ENCODE measurements at places on chromosomes 13 and 19.

DNA sequence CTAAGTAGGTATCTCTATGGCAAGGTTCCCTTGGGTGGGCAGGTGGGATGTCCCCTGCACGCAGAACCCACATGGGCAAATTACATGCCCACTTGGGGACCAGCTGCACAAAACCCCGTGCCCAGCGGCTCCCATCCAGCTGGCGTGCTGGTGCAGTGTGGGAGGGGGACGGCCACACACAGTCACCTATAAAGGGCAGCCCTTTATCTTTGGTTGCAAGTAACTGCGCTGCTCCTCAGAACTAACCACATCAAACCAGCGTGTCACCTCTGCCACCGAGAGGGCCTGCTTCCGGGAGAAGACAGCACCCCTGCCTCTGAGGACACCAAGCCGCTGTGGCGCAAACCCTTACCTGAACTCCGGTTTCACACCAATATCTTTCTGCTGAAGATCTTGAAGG is 32.2 kb downstream of the ANKRD27 start:
- DNase-seq, result no peak

- no peak for DNase-seq
Measured at GRCh38 chr13:44848920-44849676, 140.2 kb downstream of the NUFIP1 start.

DNA sequence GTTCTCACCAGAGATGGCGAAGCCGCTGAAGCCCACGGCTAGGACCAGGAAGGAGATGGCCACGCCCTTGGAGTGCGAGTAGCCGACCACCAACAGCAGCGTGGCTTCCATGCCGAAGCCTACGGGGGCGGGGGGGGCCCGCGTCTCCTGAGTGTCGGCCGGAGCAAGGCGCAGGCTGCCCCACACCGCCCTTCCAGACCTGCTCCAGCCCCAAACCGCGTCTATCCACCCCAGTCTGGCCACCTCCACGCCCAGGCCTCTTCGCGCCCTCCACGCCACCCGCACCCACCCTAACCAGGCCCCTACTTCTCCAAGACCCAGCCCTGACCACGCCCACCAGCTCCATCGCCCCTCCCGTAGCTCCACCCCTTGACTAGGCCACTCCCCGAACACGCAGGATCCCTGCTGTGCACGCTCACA is 6.2 kb downstream of the GFY start:
- no peak for DNase-seq

GRCh38 chr13:36666477-36667229 is 7.2 kb upstream of the SERTM1 start:
- DNase-seq, result no peak

GRCh38 chr13:43872181-43872580 is 7.4 kb downstream of the CCDC122 start:
- DNase-seq, result no peak

- DNase-seq, result no peak
Measured at GRCh38 chr13:97967948-97968347, 14.5 kb downstream of the IPO5 start.

DNA sequence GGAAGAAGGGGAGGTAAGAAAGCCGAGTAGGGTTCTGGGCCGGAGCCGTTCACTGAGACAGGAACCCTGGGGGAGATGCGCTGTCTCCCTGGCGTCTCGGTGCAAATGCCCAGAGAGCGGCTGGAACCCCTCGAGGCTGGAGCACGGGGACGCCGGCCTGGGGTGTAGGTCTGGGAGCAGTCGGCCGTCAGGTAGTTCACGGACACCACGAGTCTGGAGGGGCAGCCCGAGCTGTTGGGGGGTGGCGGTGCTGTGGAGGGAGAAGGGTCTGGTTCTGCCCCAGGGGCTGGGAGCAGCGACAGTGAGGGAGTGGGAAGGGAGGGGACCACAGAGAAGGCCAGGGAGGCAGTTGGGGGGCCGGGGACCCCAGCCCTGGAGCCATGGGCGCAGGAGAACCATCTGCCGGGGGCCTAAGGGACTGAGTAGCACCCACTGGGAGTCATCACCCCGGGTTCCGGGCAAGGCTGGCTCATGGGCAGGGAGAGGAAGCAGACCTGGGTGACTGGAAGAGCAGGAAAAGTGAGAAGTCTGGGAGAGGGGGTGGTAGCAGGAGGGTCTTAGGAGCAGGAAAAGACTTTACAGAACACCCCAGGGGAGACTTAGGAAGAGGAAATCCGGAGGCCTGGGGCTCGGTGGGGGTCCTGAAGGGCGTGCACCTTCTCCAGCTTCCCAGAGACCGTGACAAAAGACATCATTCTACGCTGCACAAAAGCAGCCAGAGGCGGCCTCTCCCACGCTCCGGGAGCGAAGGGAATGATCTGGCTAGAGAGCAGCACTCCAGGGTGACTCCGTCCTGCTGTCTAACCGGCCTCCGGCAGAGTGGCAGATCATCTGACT is 173.1 kb upstream of the SOX1 start:
- no peak for DNase-seq

DNA sequence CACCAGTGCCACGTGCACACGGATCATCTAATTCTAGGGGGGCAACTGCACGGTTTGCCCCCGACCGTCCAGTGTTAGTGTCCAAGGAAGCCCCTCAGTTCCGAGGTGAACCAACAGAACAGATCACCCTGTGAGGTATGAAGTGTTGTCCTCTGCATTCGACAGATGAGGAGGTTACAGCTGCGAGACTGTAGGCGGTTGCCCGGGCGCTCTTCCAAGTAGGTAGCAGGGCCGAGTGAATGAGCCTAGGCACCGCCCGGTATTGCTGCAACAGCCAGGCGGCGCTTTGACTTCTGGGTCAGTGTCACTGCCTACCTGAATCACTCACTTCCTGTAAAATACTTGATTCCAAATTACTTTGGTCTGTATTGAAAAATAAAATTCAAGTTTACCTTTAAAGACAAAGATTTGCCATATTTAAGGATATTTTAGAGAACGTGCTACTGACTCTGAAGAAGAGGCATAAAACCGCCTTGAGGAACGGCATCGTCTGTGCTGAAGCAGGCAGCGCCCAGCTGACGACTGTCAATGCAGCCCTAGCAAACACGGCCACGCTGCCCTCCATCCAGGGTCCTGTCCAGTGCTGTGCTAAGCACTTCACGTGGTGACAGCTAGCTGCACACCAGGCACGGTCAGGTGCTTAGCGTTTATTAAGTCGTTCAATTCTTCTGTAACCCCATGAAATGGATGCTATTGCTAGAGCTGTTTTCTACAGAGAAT is 19.3 kb upstream of the RASA3 start:
- DNase-seq, result no peak

GRCh38 chr13:99308471-99309087 is 1.4 kb upstream of the GPR183 start:
- DNase-seq, result peak; percentile 56

Measured in ACHN (cell line).